ENCODE measurements at places on chromosomes 2 and 18. TPM values are rescaled to one million over a fixed set of nuclear protein-coding genes. Genes with fewer than 3 reads are reported as not detected.

- peak; percentile 24 for DNase-seq
These were observed 25.1 kb downstream of the INPP5D start for GRCh38 chr2:233085037-233085838.

DNA sequence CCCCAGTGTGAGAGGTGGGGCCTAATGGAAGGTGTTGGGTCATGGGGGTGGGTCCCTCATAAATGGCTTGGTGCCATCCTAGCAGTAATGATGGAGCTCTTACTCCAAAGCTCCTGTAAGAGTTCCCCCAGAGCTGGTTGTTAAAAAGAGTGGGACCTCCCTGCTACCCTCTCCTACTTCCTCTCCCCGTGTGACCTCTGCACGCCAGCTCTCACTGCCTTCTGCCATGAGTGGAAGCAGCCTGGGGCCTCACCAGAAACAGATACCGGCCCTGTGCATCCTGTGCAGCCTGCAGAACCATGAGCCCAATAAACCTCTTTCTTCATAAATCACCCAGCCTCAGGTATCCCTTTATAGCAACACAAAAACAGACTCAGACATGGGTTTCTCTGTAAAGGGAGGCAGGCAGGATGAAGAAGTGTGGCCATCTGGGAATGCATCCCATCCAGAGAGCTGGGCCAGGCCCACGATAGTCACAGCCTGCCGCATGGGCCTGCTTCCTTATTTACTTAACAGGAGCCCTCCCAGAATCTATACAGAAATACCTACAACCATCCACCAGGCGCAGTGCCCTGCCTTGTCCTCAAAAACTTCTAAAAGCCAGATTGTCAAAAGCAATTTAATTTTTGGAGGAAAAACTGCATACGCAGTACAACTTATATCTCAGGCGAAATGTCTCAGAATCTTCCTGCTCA is 7.5 kb downstream of the PRLH start:
- no peak for DNase-seq

DNA sequence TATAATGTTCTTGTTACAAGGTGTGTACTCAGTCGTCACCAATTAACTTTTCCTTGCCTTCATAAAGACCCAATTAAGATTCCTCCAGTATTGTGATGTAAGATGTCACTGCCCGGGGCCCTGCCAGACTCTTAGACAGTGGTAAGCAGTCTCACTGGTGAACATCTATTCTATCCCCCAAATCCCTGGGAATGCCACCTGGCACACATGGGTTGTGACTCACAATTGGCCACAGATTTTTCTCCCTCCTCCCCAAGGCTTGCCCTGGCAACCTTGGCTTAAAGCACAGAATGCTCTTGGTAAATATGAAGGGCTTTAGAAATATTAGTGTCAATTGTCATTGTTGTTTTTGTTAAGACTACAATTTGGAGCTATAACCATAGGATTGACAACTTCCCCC is 287.9 kb downstream of the ETAA1 start:
- no peak for DNase-seq

GRCh38 chr2:216082805-216083204 is 1.1 kb downstream of the TMEM169 start:
- no peak for DNase-seq

Gene SP140L
- total RNA-seq: 4.3 TPM

Gene PTH2R
- 0.27 TPM for total RNA-seq

Data from sigmoid colon (tissue), 7 donors.